Chondrocyte (in vitro differentiated cells): ENCODE measurements at places on chromosomes 4 and X. TPM values are rescaled to one million over a fixed set of nuclear protein-coding genes. Genes with fewer than 3 reads are reported as not detected.

Gene EVC2
- 2.8 to 5.5 TPM (median 5.5 TPM) in 3 replicates for total RNA-seq

Gene PRDM8
- 0.07 TPM in 1 of 3 replicates, not detected in the others for total RNA-seq

- peaks cover 30% of the 10 kb centered on the region for H3K36me3 ChIP-seq
- H3K4me1 ChIP-seq = peaks cover 10% of the 10 kb centered on the region
- no peak overlapping the region for H3K27ac ChIP-seq
- H3K27me3 ChIP-seq = no peaks in the 10 kb centered on the region
- no peak for DNase-seq
These were observed 49.2 kb downstream of the IRF2 start for GRCh38 chr4:184424993-184425758.

DNA sequence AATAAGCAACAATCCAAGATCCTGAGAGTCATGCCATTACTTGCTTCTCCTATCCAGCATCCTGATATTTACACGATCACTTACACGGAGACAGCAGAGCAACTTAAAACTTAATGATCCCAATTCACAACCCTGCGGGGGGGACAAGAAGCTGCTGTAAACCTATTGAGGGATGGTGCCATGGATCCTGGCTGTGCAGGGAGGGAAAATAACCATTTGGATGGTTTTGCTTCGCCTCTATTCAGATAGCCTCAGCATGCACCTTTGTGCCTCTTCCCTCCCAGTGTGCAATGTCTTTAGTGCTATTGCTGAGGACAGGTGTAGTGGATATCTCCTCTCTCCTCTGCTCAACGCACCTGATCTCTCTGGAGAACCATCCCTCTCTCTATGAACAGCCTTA, 89.7 kb upstream of the PPARGC1A start:
- H3K4me3 ChIP-seq = no peak overlapping the region
- H3K36me3 ChIP-seq = no peaks in the 10 kb centered on the region
- H3K27me3 ChIP-seq = no peaks in the 10 kb centered on the region
- no peak for DNase-seq

- H3K4me1 ChIP-seq = peaks cover 5% of the 10 kb centered on the region
- peaks cover 11% of the 10 kb centered on the region for H3K36me3 ChIP-seq
- H3K27me3 ChIP-seq = no peaks in the 10 kb centered on the region
- H3K27ac ChIP-seq = no peak overlapping the region
- no peak overlapping the region for H3K4me3 ChIP-seq
These were observed 7.7 kb upstream of the MAPK10 start for GRCh38 chr4:86367577-86367976.

DNA sequence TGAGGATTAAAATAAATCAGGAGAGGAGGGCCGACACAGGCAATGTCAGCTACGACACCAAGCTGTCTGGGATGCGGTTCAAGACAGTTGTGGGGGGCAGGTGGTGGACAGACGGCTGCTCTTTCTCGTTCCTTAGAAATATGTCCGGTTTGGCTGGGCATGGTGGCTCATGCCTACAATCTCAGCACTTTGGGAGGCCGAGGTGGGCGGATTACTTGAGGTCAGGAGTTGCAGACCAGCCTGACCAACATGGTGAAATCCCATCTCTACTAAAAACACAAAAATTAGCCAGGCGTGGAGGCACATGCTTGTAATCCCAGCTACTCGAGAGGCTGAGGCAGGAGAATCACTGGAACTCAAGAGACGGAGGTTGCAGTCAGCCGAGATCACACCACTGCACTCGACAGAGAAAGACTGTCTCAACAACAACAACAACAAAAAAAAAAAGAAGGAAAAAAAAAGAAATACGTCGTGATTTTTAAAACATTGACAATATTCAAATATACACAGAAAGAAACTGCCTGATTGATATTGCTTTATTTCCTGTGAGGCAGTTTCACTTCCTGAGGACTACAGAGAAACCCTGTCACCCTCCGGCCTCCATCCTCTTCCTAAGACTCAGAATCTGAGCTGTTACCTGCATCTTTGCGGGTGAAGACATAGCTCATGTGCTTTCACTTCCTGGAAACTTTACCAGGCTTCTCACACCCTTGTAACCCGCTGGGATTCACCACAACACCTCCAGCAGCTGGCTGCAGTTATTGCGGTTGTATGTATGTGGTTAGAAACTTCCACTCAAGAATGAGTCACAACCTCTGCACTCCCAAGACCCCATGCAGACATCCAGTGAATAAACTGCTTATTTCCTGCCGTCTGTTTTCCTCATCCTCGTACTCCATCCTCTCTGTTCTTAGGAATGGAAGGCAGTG, 63.8 kb upstream of the STS start:
- peaks cover 2% of the 10 kb centered on the region for H3K27me3 ChIP-seq
- DNase-seq = no peak
- peak overlapping the region; percentile 41 for H3K27ac ChIP-seq
- H3K4me1 ChIP-seq = peaks cover 26% of the 10 kb centered on the region
- H3K36me3 ChIP-seq = peaks cover 8% of the 10 kb centered on the region
